ENCODE measurements at places on chromosomes 6 and 20.

DNA sequence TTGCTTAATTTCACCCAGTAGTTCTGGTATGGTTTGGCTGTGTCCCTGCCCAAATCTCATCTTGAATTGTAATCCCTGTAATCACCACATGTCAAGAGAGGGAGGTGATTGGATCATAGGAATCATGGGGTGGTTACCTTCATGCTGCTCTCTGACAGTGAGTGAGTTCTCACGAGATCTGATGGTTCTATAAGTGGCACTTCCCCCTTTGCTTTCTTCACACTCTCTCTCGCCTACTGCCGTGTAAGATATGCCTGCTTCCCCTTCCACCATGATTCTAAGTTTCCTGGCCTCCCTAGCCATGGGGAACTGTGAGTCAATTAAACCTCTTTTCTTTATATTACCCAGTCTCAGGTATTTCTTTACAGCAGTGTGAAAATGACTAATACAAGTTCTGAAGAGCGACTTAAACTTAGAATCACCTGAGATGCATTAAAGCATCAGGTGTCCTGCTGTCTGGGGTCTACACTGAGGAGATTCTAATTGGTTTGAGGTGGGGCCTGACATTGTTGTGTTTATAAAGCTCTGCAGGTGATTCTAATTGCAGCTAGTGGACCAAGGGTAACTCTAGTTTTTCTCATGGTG, 82.1 kb upstream of the DTNBP1 start:
- DNase-seq, result no peak

DNA sequence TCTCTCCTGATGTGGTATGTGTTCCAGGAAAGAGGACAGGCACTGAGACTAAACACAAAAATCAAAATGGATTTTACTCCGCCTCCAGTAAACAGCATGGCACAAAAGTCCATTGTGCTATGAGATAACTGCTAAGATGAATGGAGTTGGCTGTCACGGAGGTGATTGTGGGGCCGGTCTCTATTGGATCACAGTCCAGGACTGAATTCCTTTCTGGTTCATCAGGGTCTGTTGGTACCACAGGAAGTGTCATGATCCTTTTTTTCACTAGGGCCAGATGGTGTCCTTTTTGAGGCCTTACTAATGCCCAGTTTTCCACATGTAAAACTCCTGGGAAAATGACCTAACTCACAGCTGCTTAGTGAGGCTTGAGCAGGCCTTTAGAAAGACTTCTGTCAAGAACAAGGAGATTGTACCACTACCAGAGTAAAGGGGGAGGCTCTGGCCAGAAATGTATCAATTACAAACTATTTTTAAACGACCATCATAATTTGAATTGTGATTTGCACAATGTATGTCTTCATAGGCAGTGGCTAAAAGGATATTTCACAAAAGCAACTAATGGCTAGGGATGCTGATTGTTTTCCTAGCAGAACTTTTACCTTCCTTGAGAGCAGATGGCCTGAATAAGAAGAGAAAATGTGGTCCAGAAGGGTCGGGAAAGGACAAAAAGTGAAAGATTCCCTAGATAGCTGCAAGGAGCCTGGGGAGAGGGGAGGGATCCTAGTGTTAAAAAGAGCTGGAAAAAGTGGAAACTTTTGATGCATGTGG, 192.2 kb upstream of the POU3F2 start:
- no peak for DNase-seq

DNA sequence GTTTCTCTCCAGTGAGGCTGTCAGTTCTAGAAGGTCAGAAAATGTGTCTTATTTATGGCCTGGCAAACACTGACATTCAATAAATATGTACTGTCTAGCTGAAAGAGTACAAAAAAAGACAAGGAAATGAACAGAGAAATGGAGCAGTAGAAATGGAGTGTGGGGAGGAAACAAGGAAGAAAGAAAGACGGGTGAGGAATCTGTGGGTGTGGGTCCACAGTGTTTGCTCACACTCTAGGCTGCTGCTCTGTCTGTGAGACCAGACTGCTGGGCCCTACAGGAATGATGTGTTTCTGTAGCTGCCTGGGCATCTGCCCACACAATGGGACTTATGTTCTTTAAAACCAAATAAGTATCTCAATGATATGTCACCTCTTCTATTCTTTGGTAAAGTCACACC, 114.2 kb downstream of the MOXD1 start:
- DNase-seq, result no peak

DNA sequence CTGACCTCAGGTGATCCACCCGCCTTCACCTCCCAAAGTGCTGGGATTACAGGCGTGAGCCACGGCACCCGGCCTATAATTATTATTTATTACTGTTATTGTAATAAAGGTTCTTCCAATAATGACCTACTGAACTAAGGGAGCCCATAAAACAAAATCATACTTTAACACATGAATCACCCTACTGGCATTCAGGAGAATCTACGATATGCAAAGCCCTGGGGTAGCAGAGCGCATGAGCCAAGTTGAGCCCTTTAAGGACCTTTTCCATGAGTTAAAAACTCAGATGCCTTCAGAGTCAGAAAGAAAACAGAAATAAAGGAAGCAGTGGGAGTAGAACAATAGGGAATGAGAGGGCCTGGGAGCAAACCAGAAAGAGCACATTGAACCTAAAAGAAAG, 41.5 kb downstream of the SNRPB start:
- DNase-seq, result no peak

DNA sequence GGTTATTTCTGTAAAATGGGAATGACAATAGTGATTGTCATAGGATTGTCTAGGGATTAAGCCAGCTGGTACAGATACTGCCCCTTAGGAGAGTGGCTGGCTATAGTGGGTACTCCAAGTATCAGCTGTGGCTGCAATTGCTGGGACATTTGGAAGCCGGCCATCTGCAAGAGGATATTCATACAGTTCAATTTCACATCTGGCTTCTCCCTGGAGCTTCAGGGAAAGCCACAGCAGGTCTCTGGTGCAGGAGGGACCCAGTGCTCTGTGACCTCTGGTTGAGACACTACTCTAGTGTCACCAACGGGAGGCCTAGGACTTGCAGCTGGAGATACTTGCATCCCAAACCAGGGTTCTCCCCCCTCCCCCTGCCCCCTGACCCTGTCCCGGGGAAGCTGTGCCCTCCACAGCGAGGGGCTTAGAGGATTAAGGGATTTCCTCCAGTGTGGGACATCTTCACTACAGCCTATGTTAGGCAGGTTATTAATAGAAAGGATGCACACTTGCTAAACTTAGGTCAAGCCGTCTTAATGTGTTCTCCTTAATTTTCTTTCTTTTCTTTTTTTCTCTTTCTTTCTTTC, 2.7 kb downstream of the SLC2A10 start:
- DNase-seq, result no peak

DNA sequence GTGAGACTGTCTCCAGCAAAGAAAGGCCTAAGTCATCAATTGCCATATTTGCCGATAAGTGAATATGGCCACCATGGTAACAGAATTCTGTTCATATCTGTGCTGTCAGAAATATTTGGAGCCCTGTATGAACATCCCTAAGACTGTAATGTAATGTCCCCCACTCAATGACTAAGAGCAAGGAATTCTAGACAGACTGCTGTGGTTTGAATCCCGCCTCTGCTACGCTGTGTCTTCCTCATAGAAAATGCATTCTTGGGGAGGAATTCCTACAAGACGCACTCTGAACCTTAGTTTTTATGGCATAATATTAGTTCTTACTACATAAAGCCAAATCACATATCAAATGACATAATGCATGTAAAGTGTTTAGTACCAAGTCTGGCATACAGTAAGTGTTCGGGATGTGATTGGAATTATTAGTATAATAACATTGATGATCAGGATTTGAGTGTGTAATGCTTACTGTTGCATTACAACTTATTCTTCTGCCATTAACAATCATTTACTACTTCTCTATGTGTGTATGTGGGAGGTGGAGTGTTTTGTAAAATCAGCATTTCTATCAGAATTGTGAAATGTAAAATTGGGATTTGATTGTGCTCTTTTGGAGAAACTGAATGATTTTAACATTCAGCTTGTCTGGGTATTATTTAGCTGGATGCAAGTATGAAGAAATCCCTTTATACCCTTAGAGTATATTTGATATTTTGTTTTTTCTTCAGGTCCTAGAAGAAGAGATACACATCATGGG, 103.0 kb downstream of the OLIG3 start:
- DNase-seq, result no peak

GRCh38 chr20:50083034-50083433, 29.9 kb downstream of the UBE2V1 start:
- no peak for DNase-seq

DNA sequence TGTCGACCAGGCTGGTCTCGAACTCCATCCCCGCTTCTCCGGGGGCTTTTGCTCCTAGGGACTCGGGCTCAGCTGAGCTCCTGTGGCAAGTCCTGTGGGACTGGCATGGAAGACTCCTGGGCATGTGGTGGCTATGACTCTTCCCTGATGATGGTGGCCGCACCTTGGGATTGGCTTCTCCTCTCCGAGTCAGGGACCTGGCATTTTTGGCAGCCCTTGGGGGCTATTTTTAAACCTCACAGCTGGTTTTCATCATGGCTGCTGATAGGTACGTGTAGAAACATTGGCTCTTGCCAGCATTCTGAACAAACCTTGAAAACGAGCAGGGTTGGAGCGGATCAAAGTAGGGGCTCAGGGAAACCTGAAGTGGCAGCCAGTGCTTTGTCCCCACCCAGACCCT, 54.1 kb downstream of the RBM38 start:
- no peak for DNase-seq

GRCh38 chr20:41072190-41072863, 43.7 kb downstream of the TOP1 start:
- no peak for DNase-seq

GRCh38 chr6:91569071-91569470, 982.2 kb upstream of the MAP3K7 start:
- DNase-seq, result no peak

DNA sequence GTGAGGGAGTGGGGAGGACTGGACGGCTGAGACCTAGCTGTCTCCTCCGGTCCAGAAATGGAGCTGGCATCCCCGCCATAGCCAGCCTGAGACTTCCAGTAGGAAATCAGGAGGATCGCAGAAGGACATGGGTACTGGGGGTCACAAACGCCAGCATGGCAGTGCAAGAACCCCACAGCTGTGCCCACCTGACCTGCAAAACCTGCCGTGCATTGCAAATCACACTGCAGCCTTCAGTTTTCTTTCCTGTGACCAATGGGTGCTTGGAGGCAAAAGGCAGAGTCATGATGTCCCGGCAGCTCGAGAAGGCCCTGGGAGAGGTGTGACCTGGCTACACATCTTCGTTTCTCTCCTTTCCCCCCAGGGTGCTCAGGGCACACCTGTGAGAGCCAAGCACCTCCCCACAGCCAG, 23.3 kb upstream of the PHACTR3 start:
- DNase-seq, result no peak

DNA sequence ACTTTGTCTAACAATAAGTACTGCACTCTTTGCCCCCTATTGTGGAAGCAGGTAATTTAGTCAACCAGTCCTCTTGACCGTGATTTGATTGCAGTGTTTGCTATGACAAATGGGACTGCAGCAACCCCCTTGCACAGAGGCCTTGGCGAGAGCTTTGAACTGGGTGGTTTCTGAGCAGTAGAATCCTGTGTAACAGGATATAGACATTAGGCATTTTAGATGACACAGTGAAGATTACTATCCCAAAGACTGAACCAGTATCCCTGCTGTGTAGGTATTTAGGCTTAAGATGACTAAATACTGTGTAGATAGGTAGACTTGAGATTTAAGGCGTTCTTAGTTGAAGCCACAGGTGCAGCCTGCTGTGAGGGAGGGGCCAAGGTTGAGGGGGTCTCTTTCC, 9.9 kb downstream of the DNMT3B start:
- DNase-seq, result no peak

- no peak for DNase-seq
These were observed 60.4 kb downstream of the TMEM200A start for GRCh38 chr6:130426066-130426721.

GRCh38 chr20:38812182-38812581, 6.7 kb downstream of the PPP1R16B start:
- no peak for DNase-seq

DNA sequence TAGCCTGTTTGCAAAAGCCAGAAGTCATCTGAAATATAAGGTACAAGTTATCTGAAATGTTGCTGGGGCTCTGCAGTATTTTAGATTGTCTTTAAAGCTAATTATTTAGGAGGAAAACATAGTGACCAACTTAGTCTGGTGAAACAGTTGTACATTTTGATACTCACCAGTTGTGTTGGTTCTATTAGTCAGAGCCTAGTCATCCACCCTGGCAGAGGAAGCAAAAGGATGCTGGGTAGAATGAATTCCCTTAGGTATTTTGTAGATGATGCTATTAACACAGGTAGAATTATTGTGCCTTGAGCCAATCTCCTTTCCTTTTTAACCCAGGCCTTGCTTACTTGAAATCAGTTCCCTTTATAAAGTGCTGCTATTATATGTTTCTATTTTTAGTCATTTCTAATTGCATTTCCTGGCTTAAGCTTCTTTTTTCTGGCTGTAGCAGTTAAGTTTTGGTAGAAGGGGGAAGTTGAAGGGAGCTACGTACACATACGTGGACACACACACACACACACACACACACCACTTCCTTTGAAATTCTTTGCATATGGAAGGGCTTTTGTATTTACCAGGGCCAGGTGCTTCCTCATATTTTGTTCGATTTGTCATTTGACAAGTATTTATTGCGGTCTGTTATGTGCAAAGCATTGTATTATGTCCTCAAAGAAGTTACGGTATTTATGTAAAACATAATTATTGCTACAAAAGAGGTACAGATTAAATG, 82.4 kb downstream of the RTN4IP1 start:
- DNase-seq, result no peak

DNA sequence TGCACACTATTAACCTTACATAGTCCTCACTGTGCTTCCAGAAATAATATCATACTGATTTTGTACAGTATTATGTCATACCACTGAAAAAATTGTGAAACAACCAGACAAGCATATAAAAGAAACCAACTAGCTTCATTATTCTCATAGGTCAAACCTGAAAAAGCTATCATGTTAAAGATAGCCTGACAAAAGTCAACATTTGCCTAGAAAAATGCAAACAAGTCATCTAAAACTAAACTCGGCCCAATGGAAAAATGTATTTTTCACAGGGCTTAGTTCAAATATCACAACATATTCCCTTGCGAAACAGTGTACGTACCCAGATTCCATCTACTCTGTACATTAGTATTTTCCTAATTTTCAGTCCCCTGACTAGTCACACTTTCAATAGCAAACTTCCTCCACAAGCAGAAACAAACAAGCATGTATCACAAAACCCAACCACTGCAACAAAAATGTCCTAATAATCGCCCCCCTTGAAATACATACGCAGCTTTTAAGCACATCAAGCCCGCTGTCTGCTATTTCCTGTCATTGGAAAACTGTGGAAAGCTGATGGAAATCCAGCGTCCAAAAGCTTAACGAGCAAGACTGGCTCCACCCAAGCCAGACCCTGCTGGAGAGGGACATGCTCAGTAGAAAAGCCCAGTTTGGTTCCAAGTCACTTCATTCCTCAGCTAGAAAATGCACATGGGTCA, 93.1 kb downstream of the EPB41L2 start:
- no peak for DNase-seq
